ENCODE measurements at places on chromosomes 3 and 15. TPM values are rescaled to one million over a fixed set of nuclear protein-coding genes. Genes with fewer than 3 reads are reported as not detected.

Gene TRH
- polyA plus RNA-seq, result 0.36 TPM

Gene CLRN1
- polyA plus RNA-seq, result not detected

Gene ZDHHC23
- polyA plus RNA-seq, result 16.7 TPM

Gene NSUN3
- polyA plus RNA-seq, result 12.6 TPM

Gene SYNM
- polyA plus RNA-seq, result 2.0 TPM

- no peak for DNase-seq
Measured at GRCh38 chr3:154142608-154143007, 21.4 kb downstream of the ARHGEF26 start.
